Uterus (tissue), 4 donors: ENCODE measurements at places on chromosomes 1 and 21.

DNA sequence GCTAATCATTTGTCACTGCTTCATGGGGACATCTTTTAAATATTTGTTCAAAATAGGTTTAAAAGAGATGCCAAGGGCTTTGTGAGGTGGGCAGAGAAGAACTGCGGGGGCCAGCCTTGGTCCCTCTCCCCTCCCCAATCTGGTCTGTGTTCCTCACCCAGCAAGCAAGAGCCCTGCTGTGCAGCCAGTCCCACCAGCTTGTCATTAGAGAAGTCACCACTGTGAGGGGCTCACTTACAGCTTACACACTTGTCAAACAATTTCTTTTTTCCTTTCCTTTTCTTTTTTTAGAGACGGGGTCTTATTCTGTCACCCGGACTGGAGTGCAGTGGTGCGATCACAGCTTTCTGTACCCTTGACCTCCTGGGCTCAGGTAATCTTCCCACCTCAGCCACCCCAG lies 10.4 kb upstream of the CDK18 start:
- DNase-seq: no peak

GRCh38 chr1:153956997-153957715 lies 1.3 kb downstream of the CRTC2 start:
- no peak for DNase-seq

- no peak for DNase-seq
Measured at GRCh38 chr1:175678471-175678870, 64.9 kb downstream of the TNR start.

DNA sequence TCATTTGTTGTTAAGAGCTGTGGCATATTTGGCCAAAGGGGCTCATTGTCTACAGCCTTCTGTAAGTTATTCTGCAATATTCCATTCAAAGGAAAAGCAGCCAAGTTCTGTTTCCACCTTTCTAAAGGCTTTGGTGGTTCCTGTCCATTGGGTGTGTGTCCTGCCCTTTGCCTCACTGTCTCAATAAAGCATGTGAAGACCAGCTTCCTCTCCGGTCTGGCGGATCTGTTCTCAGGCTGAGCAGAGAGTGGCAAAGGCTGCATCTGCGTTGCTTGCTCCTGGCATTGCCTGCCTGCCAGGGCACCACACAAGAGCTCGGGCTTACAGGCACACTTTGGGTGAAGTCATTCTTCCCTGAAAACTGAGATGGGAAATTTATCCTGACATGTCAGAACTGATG lies 34.9 kb downstream of the ST6GALNAC3 start:
- no peak for DNase-seq

GRCh38 chr1:207959141-207959825 lies 48.4 kb upstream of the CD34 start:
- peak; percentile 92 for DNase-seq

DNA sequence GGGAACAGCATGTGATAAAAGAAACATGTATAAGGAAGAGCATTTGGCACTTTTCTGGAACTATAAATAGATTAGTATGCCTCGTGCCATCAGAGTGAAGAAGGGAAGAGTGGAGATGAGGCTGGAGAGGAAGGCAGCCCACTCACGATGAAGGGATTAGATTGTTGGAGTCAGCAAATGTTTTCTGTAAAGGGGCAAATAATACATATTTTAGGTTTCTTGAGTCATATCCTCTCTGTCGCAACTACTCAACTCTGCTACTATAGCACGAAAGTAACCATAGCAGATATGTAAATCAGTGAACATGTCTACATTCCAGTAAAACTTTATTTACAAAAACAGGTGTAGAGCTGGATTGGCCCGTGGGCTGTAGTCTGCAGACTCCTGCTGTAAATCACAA lies 147.8 kb downstream of the TENT5C start:
- DNase-seq: no peak

DNA sequence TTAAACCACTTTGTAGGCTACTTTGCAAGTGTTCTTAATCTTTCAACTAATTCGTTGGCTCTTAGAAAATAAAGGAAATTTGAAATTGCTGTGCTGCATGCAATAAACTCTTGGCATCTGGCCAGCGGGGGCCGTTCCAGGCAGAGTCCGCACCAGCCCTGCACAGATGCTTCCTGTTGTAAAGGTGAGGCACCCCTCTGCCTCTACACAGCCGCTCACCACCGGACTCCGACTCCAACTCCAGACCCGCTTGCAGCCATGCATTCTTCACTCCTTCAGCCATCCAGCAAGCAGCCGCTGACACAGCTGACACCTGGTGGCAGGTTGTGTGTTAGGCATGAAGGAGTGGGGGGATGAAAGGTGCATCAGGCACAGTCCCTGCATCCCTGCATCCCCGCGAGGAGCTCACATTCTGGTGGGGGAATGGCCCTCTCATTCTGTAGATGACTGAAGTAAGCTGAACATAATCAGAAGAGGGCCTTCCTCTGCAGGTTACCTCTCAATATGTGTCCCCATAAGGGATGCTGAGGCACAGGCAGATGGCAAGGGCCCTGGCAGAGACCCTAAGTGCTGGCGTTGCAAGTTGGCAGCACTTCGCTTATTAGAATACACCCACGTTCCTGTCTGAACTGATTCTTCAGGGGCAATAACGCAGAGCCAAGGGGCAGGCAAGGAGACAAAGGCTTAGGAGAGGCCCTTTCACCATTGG lies 56.8 kb downstream of the GLIS1 start:
- DNase-seq: peak; percentile 52

DNA sequence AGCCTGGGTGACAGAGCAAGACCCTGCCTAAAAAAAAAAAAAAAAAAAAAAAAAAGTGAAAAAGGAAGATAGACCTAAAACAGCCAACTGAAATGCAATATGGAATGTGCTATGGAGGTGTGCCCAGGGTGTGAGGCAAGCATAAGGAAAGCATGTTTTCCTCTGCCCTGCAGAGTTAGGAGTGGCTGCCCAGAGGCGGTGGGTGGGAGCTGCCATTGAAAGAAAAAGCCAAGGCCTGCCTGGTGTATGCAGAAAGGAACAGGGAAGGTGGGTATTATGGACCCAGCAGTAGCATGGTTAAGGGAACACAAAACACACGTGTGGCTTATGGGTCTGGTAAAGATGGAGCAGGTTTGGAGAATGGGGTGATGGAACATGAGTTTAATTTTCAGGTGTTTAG lies 8.9 kb downstream of the CD244 start:
- no peak for DNase-seq

DNA sequence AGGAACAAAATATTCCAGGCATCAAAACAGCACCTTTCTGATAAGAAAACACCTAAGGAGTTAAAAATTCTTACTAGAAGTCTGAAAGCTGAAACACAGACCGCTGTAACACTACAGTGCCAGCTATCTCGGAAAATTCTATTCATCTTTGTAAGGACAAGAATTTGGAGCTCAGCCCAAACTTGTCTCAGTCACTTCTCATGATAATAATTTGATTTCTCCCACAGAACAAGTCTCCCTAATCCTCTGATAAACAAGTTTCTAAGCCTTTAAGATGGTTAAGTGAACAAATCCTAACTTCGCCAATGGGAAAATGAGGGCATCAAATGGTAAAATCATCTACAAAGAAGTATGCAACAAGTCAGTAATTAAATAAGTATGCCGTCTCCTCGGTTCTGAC lies 59.9 kb downstream of the SIPA1L2 start:
- no peak for DNase-seq

GRCh38 chr1:241591317-241591716 lies 48.9 kb downstream of the CHML start:
- no peak for DNase-seq

- DNase-seq: peak; percentile 44
Measured at GRCh38 chr21:33230545-33231324, 997 bp downstream of the IFNAR2 start.

DNA sequence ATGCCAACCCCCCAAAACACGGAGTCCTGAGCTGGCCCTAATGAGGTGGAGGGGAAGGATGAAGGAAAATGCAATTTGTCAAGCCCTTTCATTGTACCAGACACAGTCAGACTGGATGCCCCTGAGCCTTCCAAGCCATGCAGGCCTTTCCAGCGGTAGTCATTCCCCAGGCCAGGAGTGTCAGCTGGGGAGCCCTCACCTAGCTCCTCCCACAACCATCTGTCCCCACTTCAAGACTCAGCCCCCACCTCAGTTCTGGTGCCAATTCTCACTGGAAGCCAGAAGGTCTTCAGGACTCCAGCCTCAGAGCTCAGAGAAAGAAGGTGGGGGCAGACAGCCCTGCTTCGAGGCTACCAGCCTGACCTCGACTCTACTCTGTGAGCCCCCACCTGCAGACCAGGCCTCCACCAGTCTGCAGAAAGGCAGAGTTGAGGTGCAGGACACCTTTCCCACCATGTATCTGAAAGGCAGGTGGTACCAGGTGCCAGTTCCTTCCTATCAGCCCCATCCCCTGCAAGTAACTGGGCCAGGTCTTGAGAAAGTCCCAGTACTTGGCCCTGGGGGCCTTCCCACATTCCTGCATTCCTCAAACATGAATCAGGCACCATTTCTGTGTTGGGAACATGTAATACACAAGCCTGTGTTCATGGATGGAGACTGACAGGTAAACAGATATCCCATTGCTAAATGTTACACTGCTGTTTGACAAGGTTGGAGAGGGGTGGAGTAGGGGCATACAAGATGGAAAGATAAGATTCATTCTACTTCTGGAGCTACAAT lies 180.6 kb upstream of the EDN2 start:
- no peak for DNase-seq

- DNase-seq: no peak
Measured at GRCh38 chr1:161052899-161053298, 7.1 kb upstream of the USF1 start.

DNA sequence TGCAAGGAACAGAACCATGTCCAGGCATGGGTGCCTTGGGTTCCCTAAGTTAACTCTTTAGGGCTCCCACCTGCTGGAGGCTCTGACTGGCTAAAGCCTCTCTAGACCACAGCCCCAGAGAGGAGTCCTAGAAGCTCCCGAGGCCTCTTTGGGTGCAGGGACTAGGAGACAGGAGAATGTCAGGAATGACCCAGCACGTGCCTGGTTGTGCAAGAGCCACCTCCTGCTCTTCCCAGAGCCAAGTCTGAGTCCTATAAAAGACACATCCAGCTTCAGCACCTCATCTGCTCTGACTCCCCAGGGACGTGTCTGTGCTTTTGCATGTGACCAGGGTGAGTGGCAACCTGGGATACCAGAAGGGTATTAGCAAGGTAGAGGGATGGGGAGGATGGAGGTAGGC lies at the start of gene LCE2D:
Gene LCE2D (plus strand): TSS at position 283 of the 400 bp plus-strand sequence. CDS start 726 bp downstream, outside the sequence.
- no peak for DNase-seq

DNA sequence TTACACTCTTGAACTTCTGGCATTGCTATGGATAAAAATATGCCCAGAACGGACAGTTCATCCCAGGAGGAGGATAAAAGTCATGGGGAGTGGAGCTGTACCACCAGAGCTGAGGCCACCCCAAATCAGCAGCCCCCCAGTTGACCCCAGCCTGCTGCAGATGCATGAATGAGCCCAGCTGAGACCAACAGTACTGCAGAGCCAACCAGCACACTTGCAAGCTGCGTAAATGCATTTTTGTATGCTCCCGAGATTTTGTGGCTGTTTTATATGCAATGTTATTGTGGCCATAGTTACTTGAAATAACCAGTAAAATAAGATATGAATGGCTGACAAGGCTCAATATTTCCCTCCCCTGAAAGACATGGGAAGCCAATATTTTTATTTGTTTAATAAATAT lies 264.6 kb downstream of the DUSP10 start:
- no peak for DNase-seq

GRCh38 chr21:35424122-35424521 lies 375.0 kb upstream of the RUNX1 start:
- no peak for DNase-seq

DNA sequence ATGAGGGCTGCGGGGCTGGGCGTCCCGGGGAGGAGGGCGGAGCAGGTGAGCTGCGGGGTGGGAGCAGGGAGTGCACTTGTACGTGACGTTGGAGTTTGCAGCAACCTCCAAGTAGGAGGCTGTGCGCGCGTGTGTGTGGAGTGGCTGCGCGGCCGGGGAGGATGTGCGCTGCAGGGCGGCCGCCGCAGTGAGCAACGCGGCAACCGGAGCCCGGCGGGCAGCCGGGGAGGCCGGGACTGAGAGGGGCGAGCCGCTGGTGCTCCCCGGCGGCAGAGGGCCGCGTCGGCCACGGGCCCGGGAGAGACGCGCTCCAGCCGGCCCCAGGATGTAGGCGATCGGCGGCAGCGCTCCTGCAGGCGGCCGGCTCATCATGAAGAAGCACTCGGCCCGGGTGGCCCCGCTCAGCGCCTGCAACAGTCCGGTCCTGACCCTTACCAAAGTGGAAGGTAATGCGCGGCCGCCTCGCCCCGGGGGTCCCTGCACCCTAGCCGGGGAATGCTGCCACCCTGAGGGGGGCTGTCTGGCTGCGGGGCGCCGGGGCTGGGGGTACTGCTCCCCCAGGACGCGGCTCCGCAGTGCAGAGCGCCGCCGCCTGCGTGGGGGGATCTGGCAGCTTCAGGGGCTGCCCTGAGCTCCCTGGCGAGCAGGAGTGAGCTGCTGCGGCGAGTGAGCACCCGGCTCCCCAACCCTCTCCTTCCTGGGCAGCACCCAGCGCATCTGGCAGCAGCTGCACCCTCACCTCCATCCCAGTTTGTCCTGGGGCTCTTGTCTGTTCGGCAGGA lies 158.9 kb upstream of the COA6 start:
- DNase-seq: no peak

- DNase-seq: no peak
Measured at GRCh38 chr1:20237646-20238045, 51.3 kb upstream of the PLA2G2C start.

DNA sequence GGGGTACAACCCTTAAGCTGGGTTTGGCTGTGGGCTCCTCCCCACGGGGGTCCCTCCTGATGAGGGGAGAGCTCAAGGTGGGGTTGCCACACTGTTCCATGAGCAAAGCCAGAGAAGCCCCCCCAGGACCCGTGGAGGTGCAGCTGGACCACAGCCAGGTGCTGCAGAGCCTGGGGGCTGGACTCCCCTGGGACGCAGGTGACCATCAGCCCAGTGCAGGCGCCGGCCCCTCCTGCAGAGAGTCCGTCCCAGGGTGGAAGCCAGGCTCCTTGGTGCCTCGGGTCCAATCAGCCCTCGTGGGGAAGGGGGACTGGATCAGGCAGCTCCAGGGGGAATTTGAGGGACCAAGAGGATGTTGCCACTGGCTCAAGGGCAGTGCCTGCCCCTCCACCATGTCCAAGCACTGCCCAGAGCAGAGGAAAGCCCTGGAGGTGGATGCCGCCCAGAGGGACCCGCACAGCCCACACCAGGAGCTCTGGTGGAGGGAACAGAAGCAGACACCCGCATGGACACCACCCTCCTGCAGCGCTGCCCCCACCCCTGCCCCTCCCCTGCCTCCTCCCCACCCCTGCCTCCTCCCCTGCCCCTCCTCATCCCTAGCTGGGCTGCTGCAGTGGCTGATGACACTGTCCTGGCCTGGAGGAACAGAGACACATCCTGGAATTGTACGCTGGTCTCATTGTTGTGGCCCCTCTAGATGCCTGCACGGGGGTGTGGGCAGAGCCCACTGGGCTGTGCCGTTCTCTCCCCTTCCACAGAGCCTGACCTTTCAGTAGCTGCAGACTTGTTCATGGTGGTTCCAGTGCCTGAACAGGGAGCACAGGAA lies 30.8 kb upstream of the COL18A1 start:
- no peak for DNase-seq

- DNase-seq: no peak
Measured at GRCh38 chr1:18654599-18654998, 24.0 kb downstream of the PAX7 start.

DNA sequence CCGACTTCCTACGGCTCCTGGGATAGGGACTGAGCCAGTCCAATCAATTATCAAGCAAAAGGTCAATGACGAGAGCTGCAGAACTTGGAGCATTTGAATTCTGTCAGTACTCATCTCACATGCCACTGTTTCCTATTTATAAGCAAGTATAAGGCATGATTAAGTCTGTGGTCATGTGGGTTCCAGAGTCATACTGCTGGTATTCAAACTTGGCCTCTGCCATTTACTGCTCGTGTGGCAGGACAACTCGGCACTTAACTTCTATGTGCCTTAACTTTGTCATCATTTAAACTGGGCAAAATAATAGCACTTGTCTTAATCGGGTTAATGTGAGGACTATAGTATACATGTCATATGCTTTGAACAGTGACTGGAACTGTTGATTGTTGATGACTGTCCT lies 44.9 kb upstream of the TNFSF18 start:
- no peak for DNase-seq
